ENCODE measurements at places on chromosomes 11 and 22.

- DNase-seq = no peak
Observed at GRCh38 chr22:28120691-28121592, 201.9 kb upstream of the PITPNB start.

DNA sequence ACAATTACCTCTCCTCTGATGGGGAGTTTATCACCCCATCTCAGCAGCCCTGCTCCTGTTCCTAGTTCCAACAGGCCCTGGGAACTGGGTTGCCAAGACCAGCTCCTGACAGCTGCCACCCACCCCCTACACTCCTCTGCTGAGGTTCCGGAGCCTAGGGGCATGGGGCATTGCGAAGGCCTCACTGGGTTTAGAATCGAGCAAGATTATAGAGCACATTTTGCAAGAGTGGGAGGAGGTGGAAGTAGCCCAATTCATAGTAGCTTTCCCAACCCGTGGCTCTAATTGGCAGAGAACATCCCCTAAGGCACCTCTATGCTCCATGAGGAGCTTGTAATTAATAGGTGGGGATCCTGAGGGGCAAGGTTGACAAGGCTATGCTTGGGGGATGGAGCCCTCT lies 23.0 kb downstream of the MYEOV start:
- DNase-seq = no peak

DNA sequence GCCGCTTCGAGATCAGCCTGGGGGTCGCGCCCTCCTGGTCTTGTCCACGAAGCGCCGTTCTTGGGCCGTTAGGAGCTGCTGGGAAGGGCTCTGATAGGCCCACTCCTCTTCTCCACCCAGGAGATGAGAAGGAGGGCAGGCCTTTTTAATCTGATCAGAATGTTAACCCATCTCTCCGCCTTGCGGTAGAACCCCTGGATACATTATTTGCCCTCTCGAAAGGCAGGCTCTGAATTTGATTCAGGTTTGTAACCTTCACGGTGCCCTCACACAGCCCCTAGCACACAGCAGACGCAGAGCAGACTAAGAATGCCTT lies at the start of gene CCDC83:
CCDC83 (plus strand) TSS at position 43 of the 316 bp plus-strand sequence. CDS start 9,741 bp downstream, outside the sequence.
- no peak for DNase-seq

- DNase-seq = no peak
Observed at GRCh38 chr22:43889201-43889859, 2.5 kb downstream of the PNPLA5 start.

DNA sequence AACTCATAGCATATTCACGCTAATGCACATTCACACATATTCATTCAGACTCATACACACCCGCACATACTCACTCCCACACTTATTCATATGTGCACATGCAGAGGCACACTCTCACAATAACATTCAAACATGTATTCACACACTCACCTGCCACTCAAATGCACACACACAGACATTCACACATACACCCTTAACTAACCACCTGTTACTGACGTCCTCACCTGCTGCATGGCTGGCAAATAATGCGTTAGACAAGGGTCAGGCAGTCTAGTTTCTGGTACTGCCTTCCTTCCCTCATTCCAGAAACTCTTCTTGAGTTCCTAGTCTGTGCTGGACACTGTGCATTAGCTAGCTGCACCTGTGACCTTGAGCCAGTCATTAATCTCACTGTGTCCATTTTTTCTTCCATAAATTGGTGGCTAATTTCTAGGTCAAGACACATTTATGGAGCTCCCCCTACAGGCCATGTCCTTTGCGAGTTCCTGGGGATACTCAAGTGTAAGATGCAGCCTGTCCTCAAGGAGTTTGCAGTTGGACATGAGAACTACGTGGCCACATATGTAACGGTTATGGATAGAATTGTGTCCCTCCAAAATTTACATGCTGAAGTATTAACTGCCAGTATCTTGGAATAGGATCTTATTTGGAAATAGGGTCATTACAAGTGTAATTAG lies 34.5 kb upstream of the SEZ6L start:
- no peak for DNase-seq

DNA sequence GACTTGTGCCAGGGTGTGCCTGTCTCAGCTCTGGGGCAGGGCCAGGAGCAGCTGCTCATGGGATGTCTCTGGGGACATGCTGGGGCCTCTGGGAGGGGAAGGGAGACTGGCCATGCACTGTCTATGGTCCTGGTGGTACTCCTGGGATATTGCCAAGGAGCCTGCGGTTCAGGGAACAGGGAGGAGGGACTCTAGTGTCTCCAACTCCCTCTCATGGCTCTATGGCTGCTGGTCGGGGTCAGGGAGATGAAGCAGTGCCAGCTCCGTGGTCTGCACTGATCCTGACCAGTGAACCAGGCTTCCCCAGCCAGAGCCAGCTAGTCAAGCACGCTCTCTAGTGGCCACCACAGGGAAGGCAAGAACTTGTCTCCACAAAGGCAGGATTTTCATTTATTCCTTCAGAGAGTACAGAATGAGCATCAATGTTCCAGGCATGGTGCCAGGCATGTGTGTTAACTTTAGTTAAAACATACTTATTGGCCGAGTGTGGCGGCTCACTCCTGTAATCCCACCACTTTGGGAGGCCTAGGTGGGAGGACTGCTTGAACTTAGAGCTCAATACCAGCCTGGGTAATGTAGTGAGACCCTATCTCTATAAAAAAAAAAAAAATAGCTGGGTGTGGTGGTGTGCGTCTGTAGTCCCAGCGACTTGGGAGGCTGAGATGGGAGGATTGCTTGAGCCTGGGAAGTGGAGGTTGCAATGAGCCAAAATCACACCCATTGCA lies 2.5 kb upstream of the BEST1 start:
- peak; percentile 75 for DNase-seq

DNA sequence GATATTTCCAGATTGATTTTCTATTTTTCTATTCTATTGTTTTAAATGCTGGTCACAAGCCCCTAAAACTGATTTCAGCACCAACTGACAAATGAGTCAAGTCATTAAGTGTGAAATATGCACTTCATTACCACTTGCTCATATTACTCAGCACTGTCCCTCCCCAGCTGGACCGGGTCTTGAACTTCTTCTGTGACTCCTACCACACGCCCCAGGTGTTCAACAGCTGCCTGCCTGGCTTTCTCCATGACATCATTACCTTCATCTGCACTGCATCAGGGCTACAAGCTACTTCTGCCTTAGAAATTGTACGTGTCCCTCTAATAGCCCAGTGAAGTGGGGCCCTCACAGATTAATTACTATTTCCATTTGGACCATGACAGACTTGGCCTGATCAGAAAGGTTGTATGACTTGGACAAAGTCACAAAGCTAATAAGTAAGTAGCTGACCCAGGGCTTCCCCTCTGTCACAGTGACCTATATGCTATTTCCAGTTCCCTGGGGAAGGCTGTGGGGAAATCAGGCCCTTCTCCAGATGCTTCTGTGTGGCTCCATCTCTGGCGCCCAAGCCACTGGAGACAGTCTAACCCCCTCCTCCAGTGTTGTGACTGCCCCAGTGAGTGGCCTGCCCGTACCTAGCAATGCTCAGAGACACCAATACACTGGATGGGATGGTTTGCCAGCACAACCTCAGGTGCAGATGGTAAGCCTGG lies 18.1 kb downstream of the TBC1D10A start:
- DNase-seq = no peak

- DNase-seq = no peak
Observed at GRCh38 chr11:3929232-3929631, 73.8 kb downstream of the STIM1 start.

- no peak for DNase-seq
Observed at GRCh38 chr22:49332691-49333090, 495.0 kb downstream of the BRD1 start.

DNA sequence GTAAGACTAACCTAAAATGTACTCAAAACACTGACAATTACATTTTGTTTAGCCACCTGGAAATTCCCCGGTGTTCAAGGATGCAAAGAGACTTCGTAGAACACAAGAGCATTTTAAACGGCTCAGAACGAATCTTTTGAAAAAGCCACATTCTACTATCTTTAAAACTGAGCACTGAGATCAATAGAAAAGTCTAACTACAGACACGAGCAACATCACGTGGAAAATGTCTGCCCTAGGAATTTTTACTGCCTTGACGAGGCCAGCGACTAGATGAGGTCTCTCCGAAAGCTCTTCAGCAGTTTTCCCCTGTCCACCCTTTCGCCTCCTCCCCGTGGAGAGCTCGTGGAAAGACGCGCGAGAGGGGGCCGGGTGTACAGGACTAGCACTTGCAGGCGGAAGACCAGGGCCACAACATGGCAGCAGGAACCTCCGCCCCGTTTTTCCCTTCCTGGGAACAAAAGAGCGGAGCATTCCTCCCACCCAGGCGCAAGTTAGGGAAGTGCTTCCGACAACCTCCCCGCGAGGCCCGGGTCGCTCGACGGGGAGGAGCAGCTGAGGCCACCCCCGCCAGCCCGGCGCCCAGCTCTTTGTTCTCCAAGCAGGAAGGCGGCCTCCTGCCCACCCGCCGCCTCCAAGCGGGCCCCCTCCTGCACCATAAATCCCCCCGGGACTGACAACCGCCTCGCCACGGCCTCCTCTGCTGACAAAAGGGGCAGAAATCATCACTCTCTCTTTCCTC lies 1.1 kb downstream of the EIF4G2 start:
- peak; percentile 30 for DNase-seq

DNA sequence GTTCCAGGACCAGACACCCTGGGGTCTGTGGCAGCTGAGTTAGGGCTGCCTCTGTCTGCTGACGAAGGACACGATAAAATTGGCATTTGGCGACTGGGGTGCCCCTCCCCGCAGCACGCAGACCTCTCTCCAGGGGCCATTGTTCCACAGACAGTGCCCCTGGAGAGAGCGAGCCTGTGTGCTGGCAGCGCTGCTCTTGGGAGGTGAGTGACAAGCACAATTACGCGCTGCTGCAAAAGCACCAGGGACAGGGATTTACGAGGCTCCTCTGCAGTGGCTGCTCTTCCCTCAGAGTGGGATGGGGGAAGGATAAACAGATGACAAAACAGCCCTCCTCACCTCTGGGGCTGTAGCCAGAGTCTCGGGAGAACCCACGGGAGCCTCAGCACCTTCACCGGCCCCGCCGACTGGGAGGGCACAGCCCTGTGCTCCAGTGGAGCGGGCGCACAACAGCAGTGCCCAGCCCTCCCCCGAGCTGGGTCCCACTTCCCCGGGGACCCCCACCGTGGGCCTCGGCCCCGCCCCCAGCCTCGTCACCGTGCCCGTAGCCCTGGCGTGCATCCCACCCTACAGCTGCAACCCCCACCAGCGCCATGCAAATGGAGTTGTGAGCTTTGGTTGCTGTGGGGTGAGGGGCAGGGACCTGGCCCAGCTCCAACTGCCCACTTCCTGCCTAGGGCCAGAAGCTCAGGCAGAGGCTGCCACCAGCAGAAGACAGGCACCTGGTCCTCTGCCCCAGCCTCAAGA lies 19.6 kb downstream of the CHID1 start:
- no peak for DNase-seq

- no peak for DNase-seq
Observed at GRCh38 chr11:44309478-44310205, at the start of gene ALX4. Gene ALX4 (minus strand): TSS chr11:44310139. CDS start chr11:44310062, 77 bp downstream.

GRCh38 chr11:92897487-92897886 lies 72.0 kb upstream of the MTNR1B start:
- DNase-seq = no peak

DNA sequence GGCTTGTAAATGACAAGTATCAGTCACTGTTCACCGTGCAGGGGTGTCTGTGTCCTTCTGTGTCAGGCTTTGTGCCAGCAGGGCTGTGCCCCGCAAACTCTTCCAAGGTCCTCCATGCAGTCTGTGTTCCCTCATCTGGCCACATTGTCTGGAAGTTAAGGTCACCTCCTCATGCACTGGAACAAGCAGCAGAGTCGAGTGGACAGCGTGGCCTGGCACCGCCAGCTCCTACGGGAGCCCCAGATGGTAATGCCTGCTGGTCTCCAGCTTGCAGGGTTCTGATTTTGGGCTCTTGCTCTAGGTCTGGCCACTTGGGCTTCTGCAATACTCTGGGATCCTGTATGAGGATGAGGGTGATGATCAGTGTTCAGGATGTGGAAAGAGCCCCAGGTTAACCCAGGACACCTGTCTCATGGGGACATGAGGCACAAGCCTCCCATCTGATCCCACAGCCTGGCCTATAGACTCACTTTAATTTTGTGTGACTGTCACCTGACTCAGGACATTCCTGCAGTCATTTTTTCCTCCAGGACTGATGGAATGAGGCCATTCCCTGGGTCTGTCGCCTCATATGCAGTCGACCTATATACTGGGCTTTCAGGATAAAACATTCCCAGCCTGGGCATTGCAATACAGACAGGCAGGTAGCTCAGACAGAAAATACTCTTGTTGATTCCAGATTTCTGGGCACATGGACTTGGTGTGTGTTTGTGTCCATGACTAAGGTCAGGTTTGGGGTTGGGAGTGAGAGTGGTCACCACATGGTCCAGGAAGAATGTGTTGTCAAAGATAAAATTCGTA lies 106.3 kb upstream of the TOP3B start:
- no peak for DNase-seq

GRCh38 chr22:28116219-28116673 lies 197.2 kb upstream of the PITPNB start:
- DNase-seq = no peak

DNA sequence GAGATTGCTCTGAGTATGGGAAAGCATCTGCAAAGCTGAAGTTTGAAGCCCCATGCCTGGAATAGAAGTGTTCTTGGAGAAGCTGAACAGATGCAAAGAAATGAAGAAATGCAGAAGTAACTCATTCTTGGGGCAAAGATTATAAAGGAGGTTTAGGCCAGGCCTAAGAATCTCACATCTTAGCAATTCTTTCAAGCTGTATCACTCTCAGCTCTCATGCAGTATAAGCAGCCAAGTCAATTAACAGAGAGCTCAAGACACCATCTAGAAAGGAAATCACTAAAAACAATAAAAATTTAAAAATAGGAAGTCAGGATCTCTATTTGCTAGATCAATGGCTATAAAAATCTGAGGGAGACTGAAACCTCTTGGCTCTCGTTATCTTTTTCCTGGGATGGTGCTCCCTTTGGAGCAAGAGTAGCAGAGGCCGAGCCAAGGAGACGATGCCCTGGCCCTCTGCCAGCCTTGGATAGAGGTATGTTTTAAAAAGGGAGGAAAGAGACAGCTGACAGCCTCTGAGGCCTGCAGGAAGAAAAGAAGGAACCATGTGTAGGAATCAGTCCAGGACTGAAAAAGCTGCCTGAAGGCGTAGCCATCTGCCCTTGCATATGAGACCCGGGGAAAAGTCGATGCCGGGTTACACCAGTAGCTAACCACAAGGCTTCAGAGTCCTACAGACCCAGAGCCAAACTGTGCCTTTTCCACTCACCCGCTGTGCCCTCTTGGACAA lies 229.8 kb downstream of the BLID start:
- no peak for DNase-seq

- no peak for DNase-seq
Observed at GRCh38 chr11:69854713-69855112, 35.5 kb upstream of the FGF3 start.

GRCh38 chr22:37824674-37825641 lies 1.8 kb downstream of the GALR3 start:
- no peak for DNase-seq

DNA sequence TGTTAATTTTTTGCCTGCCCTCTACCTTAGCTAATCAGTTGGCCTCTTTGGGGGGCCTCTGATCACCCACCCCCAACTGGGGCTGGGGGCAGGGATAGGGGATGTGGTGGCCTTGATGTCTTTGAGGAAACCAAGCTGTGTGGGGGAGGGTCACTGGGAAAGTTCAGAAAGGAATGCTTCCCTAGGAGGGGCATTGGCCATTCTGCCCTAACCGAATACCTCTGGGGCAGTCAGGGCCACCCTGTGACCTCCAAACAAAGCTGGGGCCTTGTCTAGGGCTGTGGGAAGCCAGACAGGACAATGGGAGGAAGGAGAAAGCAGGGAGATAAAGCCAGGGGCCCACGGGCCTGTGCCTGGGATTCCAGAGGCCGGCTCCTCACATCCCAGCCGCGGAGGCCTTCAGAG lies 97.5 kb downstream of the TSPAN18 start:
- DNase-seq = no peak

Measured in Kasumi-1 (cell line).